ENCODE measurements at places on chromosomes 5 and 9.
A peak's percentile ranks its signal among the peaks of the same experiment; 100 is the strongest.

DNA sequence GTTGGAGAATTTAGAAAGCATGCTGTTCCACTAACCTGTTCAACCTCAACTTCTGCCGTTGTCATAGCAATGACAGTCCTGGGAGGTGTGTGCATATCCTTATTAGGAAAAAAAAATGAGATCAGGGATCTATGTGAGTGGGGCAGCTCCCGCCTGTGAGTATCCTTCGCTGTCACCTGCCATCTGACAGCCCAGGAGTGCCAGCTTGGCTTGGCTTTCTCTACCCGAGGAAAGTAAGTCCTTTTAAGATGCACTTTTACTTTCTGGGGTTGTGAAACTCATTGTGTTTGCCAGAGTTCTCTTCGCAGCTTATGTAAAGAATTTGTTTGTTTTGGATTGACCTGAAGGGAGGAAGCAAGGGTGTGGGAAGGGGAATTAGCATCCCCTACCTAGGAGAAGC is 21.8 kb downstream of the PCDHAC2 start:
- DNase-seq, result no peak

GRCh38 chr5:100188778-100189177 is 346.4 kb upstream of the FAM174A start:
- no peak for DNase-seq

- no peak for DNase-seq
Observed at GRCh38 chr9:115997923-115998322, 155.7 kb upstream of the PAPPA start.

- no peak for DNase-seq
Observed at GRCh38 chr5:83767409-83767992, 46.8 kb upstream of the HAPLN1 start.

DNA sequence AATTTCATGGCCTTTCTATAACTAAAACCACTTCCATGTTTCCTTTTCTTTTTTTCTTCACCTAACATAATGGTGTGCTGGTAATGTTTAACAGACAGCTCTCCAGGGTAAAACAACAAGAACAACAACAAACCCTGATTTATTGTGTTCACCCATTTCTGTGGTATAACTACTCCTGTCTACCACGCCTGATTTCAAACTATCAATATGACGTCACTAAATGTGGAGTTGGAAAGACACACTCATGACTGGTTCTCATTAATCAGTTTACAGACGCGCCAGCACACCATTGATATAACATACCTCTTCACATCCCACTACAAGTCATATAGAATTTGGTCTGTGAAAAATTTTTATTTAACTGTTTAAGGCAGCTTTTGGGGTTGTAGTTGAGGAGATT is 142.9 kb downstream of the ARRDC3 start:
- DNase-seq, result no peak

GRCh38 chr5:105639511-105639910 is 2031.2 kb downstream of the EFNA5 start:
- no peak for DNase-seq

DNA sequence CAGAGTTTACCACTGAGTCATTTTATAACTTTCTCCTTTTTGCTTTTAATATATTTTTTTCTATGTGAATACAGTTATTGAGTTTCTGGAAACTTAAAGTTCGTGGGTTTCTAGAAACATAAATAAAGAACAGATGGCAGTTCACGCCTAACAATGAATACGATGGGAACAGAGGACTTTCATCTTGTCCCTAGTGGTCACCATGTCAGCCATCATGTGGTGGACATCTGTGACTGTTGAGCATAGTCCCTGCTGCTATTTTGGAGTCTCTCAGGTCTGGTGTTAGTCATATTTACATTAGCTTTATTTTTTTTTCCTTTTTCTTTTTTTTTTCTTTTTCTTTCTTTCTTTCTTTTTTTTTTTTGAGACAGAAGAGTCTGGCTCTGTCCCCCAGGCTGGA is 85.3 kb downstream of the XRCC4 start:
- DNase-seq, result no peak

DNA sequence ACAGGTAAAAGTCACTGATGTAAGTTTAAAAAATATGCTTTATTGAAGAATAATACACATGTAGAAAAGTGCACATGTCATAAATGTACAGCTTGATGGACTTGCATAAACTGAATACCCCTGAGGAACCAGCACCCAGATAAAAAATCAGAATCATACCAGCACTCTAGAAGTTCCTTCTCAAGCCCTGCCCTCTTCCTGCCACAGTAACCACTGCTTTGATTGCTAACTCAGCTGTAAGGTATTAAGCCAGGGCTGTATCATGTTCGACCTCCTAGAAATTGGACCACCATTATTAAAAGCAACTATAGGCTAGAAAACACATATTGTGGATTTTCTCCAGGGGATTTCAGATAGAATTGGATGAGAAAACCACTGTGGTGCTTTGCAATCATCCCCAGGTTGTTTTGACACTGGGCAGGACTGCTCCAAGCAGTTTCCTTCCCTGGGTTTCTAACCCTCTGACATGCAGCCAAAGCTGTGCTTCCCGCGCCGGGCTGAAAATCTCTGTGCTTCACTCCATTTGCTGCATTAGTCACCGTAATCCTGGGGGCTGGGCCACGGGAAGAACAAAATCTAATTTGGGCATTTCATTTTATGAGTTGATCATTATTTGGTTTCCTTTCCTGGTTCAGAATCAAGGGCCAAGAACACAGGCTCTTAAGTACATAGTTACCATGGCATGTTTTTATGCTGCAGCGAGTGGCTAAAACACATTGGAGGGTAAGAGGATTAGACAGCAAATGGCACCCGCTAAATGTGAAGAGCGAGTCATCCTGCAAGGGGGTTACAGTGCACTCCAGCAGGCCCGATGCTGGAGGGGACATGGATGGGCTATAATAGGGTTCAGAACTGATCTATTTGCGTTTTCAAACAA is 139.4 kb upstream of the IL12B start:
- DNase-seq, result peak; percentile 49
